ENCODE measurements at places on chromosomes 1 and 21.

GRCh38 chr1:13779930-13780329 lies 79.9 kb downstream of the PRDM2 start:
- no peak for DNase-seq

DNA sequence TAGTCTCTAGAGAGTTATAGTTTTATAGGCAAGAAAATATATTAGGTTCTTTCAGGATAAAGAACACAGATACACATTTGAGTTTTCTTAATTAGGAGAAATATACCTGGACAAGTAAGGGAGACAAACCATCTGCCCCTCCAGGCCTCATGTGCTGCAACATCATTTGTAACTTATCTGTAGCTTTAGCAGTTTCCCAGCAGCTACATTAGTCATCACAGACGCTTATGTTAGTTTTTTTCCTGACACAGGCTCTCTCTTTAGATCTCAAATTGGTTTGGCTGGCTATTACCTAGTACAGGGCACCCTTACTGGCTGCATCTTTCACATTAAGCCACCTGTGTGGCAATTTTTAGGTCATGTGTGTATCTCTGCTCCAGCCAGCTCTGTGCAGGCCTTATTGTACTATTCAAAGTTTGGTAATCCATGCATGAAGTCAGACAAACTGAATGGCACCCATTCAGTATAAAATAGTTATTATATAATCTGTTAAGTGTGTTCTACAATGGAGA lies 25.9 kb downstream of the GNPAT start:
- DNase-seq = no peak

DNA sequence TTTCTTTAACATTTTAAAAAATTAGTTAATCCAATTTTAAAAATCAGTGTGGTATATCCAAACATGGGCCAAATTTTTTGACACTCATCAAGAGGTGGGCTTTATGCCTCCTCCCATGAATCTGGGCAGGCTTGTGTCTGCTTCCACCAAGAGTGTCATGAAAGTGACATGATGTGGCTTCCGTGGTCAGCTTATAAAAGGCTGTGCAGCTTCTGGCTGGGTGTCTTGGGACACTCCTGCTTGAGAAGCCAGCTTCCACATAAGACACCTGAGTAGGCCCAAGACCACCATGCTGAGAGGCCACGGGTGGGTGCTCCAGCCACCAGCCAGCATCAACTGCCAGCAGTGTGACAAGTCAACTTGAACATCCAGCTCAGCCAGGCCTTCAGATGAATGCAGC lies 74.3 kb upstream of the RUNX3 start:
- no peak for DNase-seq

DNA sequence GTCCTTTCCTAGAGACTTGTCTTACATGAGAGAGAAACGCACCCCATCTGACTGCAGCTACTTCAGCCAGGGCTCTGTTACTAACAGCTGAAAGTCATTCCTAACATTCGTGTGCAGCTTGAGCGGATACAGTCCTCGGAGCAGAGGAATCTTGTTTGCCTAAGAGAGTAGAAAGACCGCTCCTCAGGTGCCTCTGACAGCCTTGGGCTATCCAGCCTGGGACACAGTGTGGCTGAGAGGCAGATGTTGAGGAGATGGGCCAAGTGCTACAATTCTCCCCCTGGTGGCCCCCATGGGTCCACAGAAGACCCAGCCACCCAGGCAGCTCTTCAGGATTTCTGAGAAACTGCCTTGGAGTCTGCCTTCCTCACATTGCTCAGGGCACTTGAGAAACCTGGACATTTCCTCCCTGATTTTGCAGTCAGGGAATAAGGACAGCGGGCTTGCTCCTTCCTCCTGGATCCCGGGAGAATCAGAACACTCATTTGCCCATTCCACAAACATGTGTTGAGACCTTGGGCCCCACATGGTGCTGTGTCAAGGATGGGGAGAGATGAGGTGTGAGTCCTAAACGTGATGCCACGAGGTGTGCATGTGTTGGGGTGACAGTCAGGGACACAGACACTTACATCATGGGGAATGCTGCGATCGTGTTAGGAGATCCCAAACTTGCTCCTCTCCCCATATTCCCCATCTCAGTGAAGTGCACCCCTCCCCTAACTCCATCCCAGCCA lies 13.1 kb downstream of the TRIM62 start:
- DNase-seq = no peak

GRCh38 chr1:232457595-232457994 lies 172.3 kb downstream of the SIPA1L2 start:
- no peak for DNase-seq

- DNase-seq = no peak
These were observed 10.0 kb upstream of the LBR start for GRCh38 chr1:225437710-225438437.

DNA sequence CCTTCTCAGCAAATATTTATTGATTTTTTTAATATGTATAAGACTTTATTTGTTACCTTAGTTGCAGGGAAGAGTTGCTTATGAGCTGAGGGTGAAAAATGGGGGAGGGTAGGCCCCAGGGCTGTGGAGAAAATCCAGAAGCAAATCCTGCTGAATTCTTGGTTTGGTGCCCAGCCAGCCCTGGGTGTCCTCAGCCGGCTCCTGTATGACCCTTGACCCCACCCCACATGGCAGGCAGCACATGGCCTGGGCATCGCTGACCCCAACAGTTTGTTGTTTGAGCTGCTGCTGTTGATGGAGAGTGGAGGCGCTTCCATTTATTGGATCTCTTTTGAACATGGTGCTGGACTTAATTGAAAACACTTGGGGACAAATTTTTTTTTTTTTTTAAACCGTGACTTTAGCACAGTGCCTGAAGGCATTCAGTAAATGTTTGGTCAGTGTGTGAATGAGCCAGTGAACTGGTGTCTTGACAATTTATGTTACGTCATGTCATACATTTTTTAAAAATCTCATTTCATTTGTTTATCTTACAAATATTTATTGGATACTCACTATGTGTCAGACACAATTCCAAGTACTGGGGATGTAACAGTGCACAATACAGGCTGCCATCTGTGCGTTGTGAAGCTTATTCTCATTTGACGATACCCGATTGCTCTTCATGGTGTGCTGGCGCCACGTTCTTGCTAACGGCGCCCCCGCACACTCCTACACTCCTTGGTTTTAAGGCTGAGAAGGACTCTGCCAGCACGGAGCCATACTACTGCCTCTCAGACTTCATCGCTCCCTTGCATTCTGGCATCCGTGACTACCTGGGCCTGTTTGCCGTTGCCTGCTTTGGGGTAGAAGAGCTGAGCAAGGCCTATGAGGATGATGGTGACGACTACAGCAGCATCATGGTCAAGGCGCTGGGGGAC lies 98.8 kb downstream of the MTR start:
- no peak for DNase-seq
